ENCODE measurements at places on chromosomes 11 and 22. TPM values are rescaled to one million over a fixed set of nuclear protein-coding genes. Genes with fewer than 3 reads are reported as not detected.

ARSA gene
- 6.9 TPM for total RNA-seq

SCGB1D4 gene
- not detected for total RNA-seq

DNAJB7 gene
- total RNA-seq = not detected

TEX12 gene
- not detected for total RNA-seq

CRACR2B gene
- 0.31 TPM for total RNA-seq

OR4A16 gene
- total RNA-seq = not detected

PACSIN2 gene
- 19.2 TPM for total RNA-seq

WNT11 gene
- total RNA-seq = 4.4 TPM

IGF2 gene
- total RNA-seq = 25.6 TPM

GRCh38 chr11:113806406-113806805, 26.8 kb downstream of the CLDN25 start:
- DNase-seq = no peak

- no peak for DNase-seq
Observed at GRCh38 chr11:111917312-111917711, 1.4 kb upstream of the C11orf52 start.

GRCh38 chr11:131488238-131488637, 117.8 kb downstream of the NTM start:
- peak; percentile 48 for DNase-seq

DNA sequence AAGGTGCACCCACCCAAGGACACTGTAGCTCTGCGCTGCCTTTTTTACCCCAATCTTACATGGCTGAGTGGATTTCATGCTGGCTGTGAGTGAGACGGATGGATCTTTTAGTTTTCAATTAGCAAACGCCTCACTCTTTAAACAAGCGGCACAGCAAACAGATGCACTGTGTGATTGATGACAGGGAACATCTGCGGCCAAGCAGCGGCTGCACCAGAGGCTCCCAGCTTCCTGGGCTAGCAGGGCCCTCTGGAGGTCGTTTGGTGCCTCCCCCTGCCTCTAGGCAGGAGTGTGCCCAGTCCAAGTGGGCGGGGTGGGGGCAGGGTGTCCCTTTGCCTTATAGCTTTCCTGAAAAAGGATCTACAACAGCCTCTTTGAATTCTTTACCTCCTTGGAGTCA, 2.1 kb upstream of the DRD2 start:
- DNase-seq = no peak

- no peak for DNase-seq
Observed at GRCh38 chr11:57639321-57640067, 10.2 kb downstream of the YPEL4 start.

DNA sequence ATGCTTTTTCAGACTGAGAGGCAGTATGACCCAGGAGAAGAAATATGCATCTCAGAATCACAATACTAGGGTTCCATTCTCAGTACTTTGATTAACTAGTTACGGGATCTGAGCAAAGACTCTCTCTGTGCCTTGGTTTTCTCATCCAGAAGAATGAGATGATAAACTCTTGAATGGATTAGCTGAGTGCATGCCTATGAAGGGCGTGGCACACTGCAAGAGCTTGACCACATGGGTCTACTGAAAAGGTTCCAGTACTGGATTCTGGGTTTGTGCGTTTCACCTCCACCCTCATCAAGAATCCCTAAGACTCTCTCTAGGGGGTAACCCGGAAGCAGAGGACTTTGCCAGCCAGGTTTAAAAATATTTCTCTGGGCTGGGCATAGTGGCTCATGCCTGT, 25.6 kb downstream of the PGA5 start:
- DNase-seq = no peak

GRCh38 chr11:64894070-64894811, 15.8 kb upstream of the EHD1 start:
- DNase-seq = peak; percentile 17

DNA sequence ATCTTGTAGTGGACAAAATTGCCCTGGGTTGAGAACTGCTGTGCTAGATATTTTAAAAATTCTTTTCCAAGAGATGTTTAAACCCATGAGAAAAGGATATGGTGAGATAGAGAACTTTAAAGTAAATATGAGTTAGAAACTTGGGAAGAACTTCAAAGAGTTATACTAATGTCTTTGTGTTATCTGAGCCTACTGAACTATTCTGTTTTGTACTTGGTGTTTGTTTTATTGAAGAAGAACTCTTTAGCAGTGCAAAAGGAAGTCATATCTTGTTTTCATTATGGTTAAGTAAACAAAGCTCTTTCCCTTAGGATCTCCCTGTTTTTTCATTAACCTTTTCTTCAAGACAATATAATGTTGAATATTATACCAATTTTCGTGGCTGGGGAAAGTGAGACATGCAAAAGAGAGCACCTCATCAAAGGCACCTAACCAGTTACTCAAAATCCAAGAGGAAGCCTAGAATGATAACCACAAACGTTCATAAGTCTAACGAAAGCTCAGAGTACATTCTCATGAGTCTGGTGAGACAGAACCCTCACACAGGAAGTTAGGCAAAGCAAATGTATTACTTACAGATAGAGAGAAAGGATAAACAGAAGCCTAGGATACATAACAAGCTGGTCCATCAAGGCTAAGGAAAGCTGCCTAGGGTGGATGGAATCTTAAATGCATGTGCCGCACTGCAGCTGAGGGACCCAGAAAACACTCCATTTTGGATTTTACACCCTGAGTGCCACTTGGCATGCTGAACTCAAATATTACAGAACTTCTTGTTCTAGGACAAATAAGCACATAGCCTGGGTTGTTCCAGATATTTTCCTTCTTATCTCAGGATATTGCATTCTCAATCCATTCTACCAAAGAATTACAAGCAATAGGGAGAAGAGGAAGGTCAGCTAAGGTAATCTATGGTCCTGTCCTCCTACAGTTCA, 112.5 kb upstream of the ANO3 start:
- DNase-seq = no peak

DNA sequence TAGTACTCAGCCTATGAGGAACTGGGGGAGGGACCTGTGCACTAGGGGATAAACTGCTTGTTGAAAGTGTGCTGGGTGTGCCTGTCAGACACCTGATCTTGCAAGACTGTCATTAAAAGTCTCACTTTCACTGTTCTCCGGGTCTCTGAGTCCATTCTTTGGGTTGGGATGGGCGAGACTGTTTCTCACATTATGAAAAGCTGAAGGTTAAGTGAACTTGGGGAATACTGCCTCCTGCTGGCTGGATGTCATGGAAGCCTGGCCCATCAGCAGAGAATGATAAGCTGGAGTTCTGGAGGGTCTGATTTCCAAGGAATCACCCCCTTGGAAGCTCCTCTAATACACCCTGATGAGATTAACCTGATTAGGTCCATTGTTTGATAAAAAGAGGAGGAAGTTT, 9.0 kb upstream of the VPREB1 start:
- DNase-seq = no peak

DNA sequence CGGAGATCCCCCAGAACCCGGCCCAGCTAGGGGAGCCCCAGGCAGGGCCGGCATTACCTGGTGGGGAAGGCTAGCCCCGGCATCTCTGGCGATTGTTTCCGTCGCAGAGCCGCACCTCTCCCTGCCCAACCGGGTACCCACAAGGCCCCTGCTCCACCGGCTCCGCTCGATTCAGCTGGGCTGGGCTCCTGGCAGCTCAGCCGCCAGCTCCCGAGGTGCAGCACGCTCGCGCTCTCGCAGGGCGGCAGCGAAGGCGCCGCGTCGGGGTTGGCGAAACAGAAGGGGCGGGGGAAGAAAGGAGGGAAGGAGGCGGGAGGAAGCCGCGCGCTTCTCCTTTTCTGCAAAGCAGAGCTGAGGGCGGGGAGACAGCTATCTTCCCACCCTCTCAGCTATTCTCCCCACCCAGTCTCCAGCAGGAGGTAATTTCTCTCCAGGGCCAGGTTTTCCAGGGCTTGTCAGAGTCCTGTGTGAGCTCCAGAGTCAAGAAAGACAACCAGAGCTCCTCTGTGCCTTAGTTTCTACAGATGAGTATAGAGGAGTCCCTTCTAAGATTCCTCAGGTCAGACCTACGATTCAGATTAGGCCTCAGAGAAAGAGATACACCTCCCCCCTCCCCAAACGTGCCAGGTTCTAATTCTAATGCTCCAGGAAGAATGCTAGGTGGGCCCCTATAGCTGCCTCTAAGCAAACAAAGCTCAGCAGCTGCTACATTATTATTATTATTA, 62.0 kb downstream of the PAK1 start:
- DNase-seq = peak; percentile 87

- no peak for DNase-seq
Observed at GRCh38 chr22:39487826-39488520, 14.1 kb upstream of the MIEF1 start.

GRCh38 chr22:46584081-46584921, 35.9 kb upstream of the GRAMD4 start:
- DNase-seq = no peak

DNA sequence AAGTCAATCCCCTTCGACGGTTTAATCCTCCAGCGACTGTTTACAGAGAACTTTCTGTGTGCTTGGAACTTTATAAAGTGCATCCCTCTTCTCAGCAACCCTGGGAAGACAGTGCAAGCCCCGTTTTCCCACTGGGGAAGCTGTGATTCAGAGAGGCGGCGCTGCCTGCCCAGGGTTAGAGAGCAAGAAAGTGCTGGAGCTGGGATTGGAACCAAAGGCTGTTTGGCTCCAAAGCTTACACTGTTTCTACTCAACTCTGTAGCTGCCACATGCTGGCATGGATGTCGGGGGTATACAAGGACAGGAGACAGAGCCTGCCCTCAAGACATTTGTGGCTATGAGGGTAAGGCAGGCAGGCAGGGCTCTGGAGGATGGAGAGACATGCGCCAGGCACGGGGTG, 13.0 kb downstream of the FBLN1 start:
- DNase-seq = no peak

- DNase-seq = no peak
Observed at GRCh38 chr11:65557280-65558001, 718 bp downstream of the LTBP3 start.

- no peak for DNase-seq
Observed at GRCh38 chr11:48669146-48669545, 180.6 kb downstream of the OR4A47 start.
